ENCODE measurements at places on chromosomes 6 and 20.

DNA sequence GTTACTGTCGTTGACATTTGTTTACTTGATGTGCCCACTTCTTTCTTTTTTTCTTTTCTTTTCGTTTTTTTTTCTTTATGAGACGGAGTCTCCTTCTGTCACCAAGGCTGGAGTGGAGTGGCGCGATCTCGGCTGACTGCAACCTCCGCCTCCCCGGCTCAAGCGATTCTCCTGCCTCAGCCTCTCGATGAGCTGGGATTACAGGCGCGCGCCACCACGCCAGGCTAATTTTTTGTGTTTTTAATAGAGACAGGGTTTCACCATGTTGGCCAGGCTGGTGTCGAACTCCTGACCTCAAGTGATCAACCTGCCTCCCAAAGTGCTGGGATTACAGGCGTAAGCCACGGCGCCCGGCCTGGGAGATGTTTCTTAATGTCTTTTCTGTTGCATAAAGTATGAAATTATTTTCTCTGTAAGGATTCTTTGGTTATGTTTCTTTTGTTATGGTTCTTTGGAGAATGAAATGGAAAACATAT is 33.3 kb upstream of the PRSS16 start:
- no peak for DNase-seq

DNA sequence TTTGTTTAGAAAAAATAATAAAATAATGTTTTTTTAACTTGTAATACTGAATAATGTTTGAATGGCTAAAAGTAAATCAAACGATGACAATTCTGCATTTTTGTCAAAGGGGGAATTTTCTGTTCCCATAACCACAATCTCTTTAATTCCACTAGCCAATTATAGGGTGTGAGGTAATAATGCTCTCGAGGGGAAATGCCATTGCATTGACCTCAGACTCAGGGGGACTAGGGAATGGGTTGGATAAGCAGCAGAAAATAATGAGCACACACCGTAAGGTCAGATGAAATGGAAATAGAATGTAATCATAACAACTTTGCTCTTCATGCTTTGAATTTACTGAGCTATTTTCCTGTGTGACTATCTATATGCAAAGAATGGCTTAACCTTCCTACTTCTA is 584.7 kb downstream of the RFPL4B start:
- DNase-seq = no peak

DNA sequence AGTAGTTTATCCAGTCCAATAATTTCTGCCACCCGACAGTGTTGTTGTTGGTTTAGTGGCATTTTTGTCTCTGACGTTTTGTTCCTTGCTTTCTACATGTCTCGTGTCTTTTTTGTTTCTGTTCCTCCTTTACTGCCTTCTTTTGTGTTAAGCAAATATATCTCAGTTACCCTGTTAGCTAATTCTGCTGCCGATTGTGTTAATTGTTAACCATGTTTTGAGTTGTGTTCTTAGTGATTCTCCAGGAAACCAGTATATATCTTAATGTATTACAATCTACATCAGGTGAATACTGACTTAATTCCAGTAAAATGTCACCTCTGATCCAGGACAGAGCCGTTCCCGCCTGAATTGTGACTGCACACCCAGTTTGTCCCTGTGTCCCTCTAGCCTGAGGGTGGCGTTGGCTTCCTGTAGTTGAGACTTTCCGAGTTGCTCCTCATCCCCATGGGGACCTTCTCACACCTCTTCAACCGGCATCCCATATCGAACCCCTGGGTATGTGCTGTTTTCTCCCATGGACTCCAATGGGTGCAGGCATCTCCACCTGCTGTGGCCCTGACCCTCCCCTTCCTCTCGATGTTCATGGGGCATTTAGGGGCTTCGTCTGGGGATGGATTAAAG is 35.8 kb upstream of the BHLHE23 start:
- no peak for DNase-seq

DNA sequence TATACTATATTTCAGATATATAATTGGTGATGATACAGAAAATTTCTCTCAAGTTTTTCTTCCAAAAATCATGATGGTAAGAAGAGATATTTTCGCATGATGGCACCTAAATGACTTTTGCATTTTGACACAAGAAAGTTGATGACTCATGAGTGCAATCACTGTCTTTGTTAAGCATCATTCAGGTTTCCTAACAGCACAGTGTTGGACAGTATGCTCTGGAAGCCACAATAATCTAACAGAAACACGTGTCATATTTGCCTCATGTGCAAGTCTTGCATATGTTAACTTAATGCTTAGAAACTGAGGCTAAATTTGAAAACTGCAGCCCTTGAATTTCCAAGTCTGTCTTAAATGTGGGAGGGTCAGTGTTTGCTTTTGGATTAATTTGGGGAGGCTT is 533.5 kb downstream of the LMBRD1 start:
- no peak for DNase-seq

DNA sequence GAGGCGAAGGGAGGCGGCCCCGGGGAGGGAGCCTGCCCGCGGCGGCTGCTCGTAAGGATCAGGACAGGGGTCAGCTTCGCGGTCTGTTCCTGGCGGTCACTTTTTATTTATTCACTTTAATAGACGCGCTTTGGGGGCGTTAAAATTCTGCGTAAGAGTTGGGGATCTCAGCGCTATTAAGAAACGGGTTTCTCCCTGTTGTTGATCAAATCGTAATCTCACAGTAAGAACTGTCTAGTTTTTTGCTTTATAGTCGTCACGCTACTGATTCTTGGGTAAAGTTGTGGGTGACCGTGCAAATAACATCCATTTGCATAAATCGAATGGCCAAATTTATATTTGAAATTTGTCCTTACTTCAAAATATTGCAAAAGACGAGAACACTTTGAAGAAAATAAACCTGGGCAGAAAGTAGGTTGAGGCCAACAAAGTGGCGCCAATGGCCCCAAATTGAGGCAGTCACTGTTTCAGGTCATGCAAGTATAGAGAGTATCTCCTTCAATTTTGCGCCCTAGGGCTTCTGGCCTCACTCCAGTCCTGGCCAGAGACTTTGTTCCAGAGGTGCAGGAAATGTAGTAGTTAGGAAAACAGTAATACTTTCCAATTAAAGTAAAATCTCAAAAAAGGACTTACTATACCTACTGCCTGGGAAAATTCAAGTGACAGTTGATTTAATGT is 963 bp upstream of the RMND1 start:
- DNase-seq = no peak
